ENCODE measurements at places on chromosomes 7 and 10.

GRCh38 chr7:75617634-75618234 is 121.0 kb downstream of the HIP1 start:
- peak; percentile 54 for DNase-seq

GRCh38 chr10:86082556-86082955 is 284.0 kb downstream of the GRID1 start:
- DNase-seq = no peak

DNA sequence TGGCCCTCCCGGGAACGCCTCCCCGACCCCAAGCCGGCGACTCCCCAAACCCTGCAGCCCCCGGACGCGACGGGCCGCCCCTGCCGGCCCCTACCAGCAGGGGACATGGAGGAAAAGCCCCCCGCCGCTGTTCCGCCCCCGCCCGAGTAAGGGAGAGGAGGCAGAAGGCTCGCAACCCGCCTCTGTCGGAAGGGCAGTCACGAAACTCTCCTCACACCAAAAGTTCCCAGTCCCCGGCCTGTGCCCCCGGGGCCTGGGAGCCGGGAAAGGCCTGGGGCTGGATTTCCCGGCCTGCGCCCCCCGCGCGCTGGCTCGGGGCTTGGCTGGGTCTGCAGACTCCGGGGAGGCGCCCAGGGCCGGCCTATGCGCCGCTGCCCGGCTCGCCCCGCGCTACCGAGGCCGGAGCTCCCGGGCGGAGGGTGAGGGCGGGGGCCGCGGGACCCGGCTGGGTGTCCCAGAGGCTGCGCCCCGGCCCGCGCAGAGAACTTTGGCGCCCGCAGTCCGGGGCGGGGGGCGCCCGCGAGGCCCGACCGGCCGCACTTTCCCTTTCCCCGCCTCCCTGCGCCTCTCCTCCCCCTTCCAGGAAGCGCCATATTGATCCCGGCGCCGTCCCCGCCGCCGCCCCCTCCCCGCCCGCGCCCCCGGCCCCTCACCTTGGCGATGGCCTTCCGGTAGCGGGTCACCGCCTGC is 728 bp downstream of the PARD3 start:
- DNase-seq = peak; percentile 36

- DNase-seq = no peak
These were observed 615.2 kb downstream of the GRM8 start for GRCh38 chr7:126637538-126637937.

- no peak for DNase-seq
These were observed 210.8 kb downstream of the ADARB2 start for GRCh38 chr10:1526436-1527055.

GRCh38 chr7:32479574-32480200 is 10.5 kb downstream of the LSM5 start:
- no peak for DNase-seq

- no peak for DNase-seq
These were observed 253.7 kb upstream of the PFKP start for GRCh38 chr10:2813693-2814092.
